ENCODE measurements at places on chromosomes 6 and 20. TPM values are rescaled to one million over a fixed set of nuclear protein-coding genes. Genes with fewer than 3 reads are reported as not detected.

The ZNF341 gene
- total RNA-seq = 0.99 TPM

The HTR1E gene
- not detected for total RNA-seq

The HLA-DPB1 gene
- total RNA-seq = 5.4 TPM

The EMILIN3 gene
- 0.17 TPM for total RNA-seq

DNA sequence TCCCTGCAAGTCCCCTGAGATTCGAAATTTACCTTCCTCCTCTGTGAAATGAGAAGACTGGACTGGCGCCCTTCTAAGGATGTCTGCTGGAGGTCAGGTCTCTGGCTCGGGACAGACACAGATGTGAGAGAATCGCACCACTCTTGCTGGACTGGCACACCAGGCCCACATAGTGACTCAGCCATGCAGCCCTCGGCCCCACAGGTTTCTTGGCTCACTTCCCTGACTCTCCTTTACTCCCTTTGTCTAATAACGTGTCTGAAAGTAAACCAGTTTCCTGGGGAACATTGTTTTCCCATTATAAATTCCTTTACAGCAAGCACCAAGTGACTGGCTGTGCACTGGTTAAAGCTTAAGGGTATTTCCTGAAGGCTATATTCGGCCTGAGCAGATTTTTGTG lies 106.7 kb upstream of the PLEKHG1 start:
- DNase-seq = peak; percentile 84
- no peaks in the 10 kb centered on the region for H3K27me3 ChIP-seq
- H3K4me1 ChIP-seq = no peaks in the 10 kb centered on the region
- no peak overlapping the region for H3K27ac ChIP-seq

DNA sequence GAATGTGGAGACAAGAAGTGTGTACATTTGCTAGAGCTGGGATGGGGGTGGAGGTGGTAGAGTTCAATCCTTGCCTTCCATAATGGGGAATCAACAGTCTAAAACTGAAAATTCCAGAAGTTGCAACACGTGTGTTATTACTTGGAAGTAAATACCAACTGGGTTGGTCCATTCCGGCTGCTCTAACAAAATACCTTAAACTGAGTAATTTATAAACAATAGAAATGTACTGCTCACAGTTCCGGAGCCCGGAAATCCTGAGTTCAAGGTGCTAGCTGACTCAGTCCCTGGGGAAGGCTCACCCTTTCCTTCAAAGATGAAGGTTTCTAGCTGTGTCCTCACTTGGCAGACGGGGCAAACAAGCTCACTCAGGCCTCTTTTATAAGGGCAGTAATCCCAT lies 59.0 kb downstream of the RIN2 start:
- H3K27ac ChIP-seq = peak overlapping the region; percentile 90
- peaks cover 22% of the 10 kb centered on the region for H3K4me1 ChIP-seq
- H3K36me3 ChIP-seq = no peaks in the 10 kb centered on the region
- no peaks in the 10 kb centered on the region for H3K27me3 ChIP-seq

GRCh38 chr6:3929281-3929798 lies 80.2 kb downstream of the FAM50B start:
- peaks cover 4% of the 10 kb centered on the region for H3K4me1 ChIP-seq
- peak; percentile 78 for DNase-seq

- no peak overlapping the region for H3K4me3 ChIP-seq
- H3K36me3 ChIP-seq = no peaks in the 10 kb centered on the region
- DNase-seq = no peak
- H3K27me3 ChIP-seq = no peaks in the 10 kb centered on the region
Measured at GRCh38 chr6:133130863-133131262, 110.3 kb upstream of the EYA4 start.

DNA sequence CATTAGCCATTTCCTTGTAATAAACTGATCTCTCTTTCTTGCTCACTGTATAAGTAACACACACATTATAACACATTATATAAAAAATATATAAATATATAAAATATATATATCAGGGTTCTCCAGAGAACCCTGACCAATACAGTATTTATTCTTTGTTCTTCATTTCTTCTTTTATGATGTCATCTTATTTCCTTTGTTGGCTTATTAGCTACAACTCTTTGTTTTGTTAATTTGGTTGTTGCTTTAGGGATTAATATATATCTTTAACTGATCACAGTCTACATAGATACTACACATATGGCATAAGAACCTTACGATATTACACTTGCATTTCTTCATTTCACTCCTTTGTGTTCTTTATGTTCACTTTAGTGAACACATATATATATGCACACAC lies 14.7 kb upstream of the OPN5 start:
- H3K27me3 ChIP-seq = no peaks in the 10 kb centered on the region
- H3K36me3 ChIP-seq = no peaks in the 10 kb centered on the region
- H3K27ac ChIP-seq = no peak overlapping the region
- H3K4me1 ChIP-seq = no peaks in the 10 kb centered on the region

DNA sequence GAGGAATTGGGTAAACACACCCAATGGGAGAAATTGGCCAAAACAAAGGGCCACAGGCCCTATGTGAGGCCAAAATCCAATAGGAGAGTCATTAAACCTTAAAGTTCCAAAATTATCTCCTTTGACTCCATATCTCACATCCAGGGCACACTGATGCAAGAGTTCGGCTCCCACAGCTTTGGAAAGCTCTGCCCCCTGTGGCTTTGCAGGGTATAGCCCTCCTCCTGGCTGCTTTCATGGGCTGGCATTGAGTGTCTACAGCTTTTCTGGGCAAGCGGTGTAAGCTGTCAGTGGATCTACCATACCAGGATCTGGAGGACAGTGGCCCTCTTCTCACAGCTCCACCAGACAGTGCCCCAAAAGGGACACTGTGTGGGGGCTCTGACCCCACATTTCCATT lies 160.5 kb downstream of the ADGRG6 start:
- no peaks in the 10 kb centered on the region for H3K27me3 ChIP-seq
- no peak for DNase-seq
- no peak overlapping the region for H3K27ac ChIP-seq
- H3K36me3 ChIP-seq = no peaks in the 10 kb centered on the region
- no peaks in the 10 kb centered on the region for H3K4me1 ChIP-seq

GRCh38 chr6:153170511-153170910 lies 39.4 kb upstream of the RGS17 start:
- peaks cover 21% of the 10 kb centered on the region for H3K4me1 ChIP-seq
- H3K4me3 ChIP-seq = no peak overlapping the region
- H3K36me3 ChIP-seq = no peaks in the 10 kb centered on the region
- H3K27me3 ChIP-seq = no peaks in the 10 kb centered on the region
- DNase-seq = no peak

- peaks cover 2% of the 10 kb centered on the region for H3K4me1 ChIP-seq
- H3K4me3 ChIP-seq = no peak overlapping the region
- H3K27ac ChIP-seq = no peak overlapping the region
- H3K27me3 ChIP-seq = no peaks in the 10 kb centered on the region
- peaks cover 5% of the 10 kb centered on the region for H3K36me3 ChIP-seq
- no peak for DNase-seq
Measured at GRCh38 chr20:32458061-32458836, 100.1 kb downstream of the ASXL1 start.

DNA sequence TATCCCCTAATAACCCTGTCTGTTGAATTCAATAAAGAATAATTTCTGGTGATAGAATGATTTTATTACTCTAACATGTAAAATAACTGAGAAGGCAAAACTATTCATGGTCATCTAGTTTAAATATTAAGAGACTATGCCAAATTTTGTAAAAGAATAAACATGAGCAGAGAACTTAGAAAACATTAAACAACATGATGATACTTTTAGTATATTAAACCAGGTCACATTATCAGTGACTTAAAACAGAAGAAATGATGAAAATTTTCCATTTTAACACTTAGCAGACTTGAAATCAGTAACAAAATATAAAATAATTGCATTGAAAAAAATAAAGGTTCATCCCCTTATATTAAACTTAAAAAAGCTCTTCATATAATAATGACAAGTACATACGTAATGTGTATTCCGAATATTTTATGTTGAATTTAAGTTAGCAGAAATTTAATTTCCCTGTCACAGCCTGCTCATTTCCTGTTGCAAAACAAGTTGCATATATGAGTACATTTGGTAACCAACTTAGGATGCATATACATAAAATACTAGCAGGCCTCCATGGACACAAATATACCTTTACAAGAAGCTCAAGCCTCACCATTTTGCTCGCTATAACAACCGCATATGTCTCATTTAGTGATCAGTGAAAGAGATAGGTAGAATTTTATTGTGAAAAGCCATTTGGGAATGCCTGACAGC lies 40.6 kb downstream of the DTNBP1 start:
- no peak for DNase-seq
- H3K4me1 ChIP-seq = no peaks in the 10 kb centered on the region
- no peaks in the 10 kb centered on the region for H3K27me3 ChIP-seq
- H3K4me3 ChIP-seq = no peak overlapping the region
- no peak overlapping the region for H3K27ac ChIP-seq

GRCh38 chr6:117138425-117138824 lies 126.9 kb upstream of the VGLL2 start:
- no peaks in the 10 kb centered on the region for H3K27me3 ChIP-seq
- DNase-seq = no peak
- H3K27ac ChIP-seq = no peak overlapping the region
- no peaks in the 10 kb centered on the region for H3K36me3 ChIP-seq
- no peak overlapping the region for H3K4me3 ChIP-seq
- no peaks in the 10 kb centered on the region for H3K4me1 ChIP-seq

DNA sequence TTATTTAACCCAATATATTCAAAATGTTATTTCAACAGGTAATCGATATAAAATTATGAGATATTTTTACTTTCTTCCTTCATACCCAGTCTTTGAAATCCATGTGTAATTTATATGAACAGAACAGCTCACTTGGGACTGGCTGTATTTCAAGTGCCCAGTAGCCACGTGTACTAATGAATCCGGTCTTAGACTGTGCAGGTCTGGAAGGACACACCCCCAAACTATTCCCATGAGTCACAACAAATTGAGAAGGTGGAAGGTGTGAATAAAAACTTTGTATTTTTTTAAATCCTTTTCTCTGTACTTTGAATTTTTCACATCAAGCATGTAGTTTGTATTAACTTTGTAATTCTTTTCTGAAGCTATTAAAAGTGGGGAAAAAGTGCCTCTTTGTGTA lies 2.8 kb downstream of the UNC5CL start:
- peak; percentile 39 for DNase-seq
- no peaks in the 10 kb centered on the region for H3K27me3 ChIP-seq
- no peak overlapping the region for H3K27ac ChIP-seq
- no peak overlapping the region for H3K4me3 ChIP-seq
- no peaks in the 10 kb centered on the region for H3K4me1 ChIP-seq

DNA sequence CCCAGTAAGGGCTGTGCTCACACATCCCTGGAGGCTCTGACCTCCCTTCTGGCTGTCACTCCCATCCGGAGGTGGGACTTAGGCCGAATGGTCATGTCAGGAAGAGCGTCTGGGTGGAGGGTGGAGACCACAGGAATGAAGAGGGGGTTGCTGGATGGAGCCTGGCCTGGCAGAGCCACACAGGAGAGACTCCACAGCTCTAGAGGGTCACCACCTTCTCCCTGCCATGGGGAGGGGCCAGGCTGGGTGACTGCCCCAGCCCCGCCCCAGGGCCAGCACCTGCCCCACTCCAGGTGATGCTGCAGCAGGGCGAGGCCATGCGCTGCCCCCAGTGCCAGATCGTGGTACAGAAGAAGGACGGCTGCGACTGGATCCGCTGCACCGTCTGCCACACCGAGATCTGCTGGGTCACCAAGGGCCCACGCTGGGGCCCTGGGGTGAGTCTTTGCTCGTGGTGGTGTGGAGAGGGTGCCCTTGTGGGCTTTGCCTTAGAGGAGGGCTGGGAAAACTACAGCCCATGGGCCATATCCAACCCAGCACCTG lies 20.6 kb downstream of the RBCK1 start:
- no peaks in the 10 kb centered on the region for H3K27me3 ChIP-seq
- H3K36me3 ChIP-seq = peaks cover 11% of the 10 kb centered on the region
- no peak overlapping the region for H3K4me3 ChIP-seq
- no peak for DNase-seq
- H3K27ac ChIP-seq = no peak overlapping the region

DNA sequence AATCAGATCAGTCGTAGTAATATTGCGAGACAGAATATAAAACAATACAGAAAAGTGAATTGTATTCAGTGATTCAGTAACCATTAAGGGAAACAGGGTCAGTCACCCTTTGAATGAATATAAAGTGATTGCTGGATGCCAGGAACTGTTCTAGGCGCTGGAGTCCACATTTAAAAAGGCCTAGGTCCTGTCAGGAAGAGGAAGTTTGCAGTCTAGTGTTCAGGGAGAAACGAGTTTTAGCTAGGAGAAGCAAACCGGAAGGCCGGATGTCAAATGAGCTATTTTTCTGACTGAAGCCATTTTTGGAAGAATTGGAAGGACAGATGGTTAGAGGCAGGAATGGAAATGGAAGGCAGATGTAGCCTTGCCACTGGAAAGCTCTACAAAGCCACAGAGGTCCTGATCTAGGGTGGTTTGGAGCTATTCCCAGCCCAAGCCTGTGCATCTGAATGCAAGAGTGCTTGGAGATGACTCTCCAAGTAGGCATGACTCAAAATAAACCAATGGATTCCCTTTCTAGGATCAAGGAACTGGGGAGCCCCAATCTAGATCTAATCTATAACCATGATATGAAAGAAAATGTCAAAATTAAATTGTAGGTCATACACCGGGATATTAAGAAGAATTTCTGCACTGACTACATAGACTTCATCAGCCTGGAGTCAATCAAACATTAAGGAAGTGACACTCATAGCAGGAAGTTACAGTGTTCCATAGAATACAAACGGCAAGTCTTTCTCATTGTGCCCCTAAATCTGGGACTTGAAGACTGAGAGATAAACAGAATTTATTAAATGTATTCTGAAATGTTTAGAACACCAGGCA lies 36.8 kb upstream of the CDKAL1 start:
- no peak overlapping the region for H3K27ac ChIP-seq
- peak; percentile 94 for DNase-seq
- H3K4me3 ChIP-seq = no peak overlapping the region
- H3K27me3 ChIP-seq = no peaks in the 10 kb centered on the region

DNA sequence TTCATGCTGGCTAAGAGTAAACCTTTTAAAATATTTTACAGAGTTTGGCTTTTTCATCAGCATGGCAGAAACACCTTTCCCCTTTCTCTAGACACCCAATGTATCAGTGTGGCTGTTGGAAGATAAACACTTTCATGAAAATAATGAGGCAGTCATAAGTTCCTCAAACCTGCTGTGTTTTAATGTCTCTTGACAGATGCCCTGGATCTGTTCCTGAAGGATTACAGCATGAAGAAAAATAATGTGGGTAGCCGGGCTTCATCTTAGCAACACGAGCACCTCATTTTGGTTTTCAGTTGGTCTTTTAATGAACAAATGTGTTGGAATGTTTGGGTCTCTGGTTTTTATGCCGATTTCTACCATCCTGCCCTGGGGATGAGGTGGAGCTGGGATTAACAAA lies 45.5 kb upstream of the UNC93A start:
- H3K27me3 ChIP-seq = no peaks in the 10 kb centered on the region
- no peaks in the 10 kb centered on the region for H3K36me3 ChIP-seq
- no peak for DNase-seq
- H3K27ac ChIP-seq = no peak overlapping the region
- H3K4me3 ChIP-seq = no peak overlapping the region
- no peaks in the 10 kb centered on the region for H3K4me1 ChIP-seq

GRCh38 chr20:26295006-26295405 lies 598.4 kb upstream of the ZNF337 start:
- no peak overlapping the region for H3K27ac ChIP-seq
- H3K27me3 ChIP-seq = no peaks in the 10 kb centered on the region
- no peaks in the 10 kb centered on the region for H3K36me3 ChIP-seq
- H3K4me1 ChIP-seq = no peaks in the 10 kb centered on the region
- H3K4me3 ChIP-seq = no peak overlapping the region
- no peak for DNase-seq

- no peak overlapping the region for H3K27ac ChIP-seq
- H3K36me3 ChIP-seq = no peaks in the 10 kb centered on the region
- no peak for DNase-seq
Measured at GRCh38 chr20:51579137-51579536, 36.6 kb upstream of the NFATC2 start.

- no peaks in the 10 kb centered on the region for H3K36me3 ChIP-seq
- no peak overlapping the region for H3K27ac ChIP-seq
Measured at GRCh38 chr6:130047088-130047995, 29.0 kb downstream of the L3MBTL3 start.

Data from fibroblast of lung (primary cell).